ENCODE measurements at places on chromosomes 2 and 18.

DNA sequence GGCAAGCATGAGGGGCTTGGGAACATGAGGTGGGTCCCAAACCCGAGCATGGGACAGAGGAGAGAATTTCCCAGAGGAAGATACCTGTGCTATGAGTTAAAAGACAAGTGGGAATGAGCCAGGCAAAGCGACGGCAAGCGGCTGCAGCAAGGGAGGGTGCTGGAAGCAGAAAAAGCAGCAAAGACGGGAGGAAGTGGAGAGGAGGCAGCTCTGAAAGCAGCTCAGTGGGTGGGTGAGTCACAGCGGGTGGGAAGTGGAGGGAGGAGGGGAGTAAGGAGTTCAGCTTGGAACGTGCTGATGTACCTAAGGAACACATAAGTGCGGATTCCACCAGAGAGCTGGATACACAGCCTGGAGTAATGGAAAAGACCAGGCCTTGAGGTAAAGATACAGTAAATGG is 41.4 kb downstream of the THUMPD2 start:
- DNase-seq = no peak

DNA sequence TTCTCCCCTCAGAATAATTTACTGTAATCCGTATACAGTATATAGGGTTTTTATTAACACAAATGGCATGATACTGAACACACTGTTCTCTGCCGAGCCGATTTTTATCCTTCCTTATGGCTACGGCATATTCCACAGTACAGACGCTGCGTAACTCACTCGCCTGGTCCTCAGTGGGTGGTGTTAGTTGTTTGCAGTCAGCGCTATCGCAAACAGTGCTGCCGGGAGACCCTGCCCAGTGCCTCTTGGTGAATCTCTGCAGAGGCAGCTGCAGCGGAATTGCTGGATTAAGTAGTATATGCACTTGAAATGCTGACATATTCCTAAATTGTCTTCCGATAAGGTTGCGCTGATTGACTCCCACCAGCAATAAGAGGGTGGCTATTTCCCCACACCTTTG is 73.9 kb downstream of the MARCO start:
- no peak for DNase-seq

DNA sequence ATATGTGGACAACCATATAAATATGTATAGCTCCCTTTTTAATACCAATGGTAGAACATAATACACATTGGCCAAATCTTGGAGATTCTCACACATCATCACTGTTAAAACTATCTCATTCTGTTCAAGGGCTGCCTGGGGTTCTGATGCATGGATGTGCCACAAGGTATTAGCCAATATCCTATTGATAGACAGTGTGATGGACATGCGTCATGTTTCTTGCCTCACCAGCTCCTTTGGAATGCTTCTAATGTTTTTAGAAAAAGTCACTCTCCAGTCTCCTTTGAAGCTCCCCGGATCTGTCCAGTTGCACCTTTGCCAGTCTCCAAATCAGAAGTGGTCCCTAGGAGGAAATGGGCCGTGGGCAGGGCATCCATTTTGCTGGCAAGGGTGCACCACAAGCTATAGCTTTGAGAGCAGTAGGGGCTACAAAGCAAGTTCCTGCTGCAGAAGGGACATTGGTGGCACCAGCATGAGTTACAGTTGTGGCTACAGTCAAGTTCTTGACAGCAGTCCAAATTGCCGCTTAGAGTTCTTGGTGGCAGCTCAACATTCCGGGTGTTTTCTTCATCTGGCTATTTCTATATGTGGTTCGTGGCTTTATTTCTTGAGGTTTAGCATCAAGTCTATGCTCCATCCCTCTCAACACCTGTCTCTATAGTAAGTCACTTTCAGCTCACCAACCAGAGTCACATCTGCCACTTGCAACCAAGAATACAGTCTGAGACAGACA is 25.1 kb upstream of the ATRAID start:
- DNase-seq = no peak

DNA sequence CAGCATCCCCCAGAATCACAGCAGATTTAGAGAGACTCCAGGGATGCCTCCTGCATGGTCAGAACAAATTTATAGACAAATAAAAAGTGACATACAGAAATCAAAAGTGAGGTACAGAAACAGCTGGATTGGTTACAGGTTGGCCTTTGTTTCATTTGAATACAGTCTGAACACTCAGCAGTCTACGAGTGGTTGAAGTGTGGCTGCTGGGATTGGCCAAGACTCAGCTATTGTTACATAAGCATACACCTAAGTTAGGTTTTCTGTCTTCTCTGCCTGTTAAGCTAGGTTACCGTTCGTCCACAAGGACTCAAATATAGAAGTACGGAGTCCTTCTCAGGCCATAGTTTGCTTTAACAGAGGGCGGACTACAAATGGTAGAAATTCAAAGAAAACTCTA is 262.4 kb upstream of the SLC14A2 start:
- DNase-seq = no peak

DNA sequence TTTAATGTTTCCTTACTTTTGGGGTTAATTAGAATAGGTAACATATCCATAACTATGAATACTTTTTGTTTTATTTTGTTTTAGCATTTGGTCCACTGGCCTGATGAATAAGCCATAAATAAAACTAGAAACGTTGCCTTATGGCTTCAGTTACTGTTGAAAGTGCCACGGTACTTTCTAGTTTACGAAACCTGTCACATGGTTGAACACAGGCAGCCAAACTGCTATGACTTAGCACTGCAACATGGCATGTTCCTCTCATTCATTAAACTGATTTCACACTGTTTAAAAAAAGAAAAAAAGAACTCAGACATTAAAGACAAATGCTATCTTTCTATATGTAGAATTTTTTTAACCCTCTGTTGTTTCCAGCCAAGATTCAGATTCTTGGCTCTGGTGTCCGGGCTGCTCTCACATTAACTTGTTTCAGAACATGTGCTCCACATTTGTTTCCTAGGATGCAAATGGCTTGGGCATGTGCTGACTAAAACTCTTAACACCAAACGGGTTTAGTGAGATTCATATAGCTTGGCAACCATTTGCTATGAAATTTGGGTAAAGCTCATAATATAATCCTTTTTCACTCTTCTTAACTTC is 323.9 kb upstream of the RND3 start:
- DNase-seq = no peak

GRCh38 chr2:99880148-99880963 is 262.0 kb downstream of the AFF3 start:
- DNase-seq = no peak

GRCh38 chr2:232897598-232898408 is 27.7 kb downstream of the SNORC start:
- DNase-seq = peak; percentile 32

GRCh38 chr18:10284540-10285282 is 169.7 kb upstream of the APCDD1 start:
- no peak for DNase-seq

- DNase-seq = no peak
Measured at GRCh38 chr18:75003764-75004690, 204.9 kb downstream of the PTGR3 start.

GRCh38 chr2:131041402-131042147 is 51.7 kb downstream of the FAM168B start:
- DNase-seq = no peak

- no peak for DNase-seq
Measured at GRCh38 chr18:54973046-54973445, 13.8 kb upstream of the CCDC68 start.

DNA sequence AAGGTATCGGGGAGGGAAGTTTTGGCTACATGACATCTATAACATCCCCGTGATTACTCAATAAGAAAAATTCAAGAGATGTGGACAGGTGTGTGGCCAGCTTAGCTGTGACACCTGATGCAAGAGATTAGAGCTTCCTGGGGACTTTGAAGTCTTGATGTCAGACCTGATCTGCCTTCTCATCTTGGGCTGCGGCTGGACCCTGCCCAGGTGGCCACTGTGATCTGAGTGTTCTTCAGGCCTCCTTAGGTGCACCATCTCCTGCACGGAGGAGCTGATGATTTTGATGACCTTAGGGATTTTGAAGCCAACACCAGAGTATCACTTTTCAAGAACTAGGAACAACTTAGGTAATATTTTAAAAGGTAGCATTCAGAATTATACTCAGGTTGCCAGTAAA is 113.5 kb downstream of the FEZ2 start:
- no peak for DNase-seq

DNA sequence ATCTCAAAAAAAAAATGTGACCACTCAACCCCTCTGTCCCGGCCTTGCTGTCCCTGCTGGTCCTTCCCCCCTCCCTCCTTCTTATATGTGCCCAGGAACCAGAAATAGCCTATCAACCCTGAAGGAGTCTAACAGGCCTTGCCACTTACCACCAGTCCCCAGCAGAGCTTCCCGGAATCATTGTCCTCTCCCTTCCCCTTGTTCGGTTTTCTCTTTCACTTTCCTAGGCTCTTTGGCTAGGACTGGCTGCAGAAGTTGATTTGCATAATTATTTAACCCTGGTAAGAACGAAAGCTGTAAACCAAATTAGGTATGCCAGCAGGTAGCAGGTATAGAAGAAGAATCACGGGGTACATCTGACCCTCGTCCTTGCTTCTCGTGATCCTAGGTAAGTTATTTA is 72.6 kb upstream of the ZNF532 start:
- DNase-seq = no peak

GRCh38 chr2:144944546-144945220 is 424.8 kb upstream of the ZEB2 start:
- DNase-seq = no peak

DNA sequence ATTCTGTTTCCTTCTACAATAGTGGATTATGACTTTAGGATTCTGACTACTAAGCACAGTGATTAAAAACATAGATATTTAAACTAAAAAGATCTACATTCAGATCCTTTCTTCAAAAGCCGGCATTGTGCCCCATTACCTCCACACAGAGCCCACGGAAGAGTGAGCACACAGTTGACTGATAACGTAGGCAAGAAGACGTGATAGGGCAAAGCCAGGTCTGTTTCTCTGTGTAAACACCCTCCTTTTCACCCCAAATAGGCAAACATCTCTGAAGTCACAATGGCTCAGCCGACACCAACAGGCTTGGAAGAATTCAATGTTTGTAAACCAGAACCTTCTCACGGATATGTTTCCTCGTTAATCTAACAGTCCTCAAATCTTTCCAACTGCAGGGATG is 302.9 kb downstream of the CMPK2 start:
- DNase-seq = no peak

GRCh38 chr18:74522635-74523548 is 11.4 kb upstream of the CNDP1 start:
- no peak for DNase-seq

GRCh38 chr2:76569819-76570218 is 859.1 kb upstream of the GCFC2 start:
- DNase-seq = no peak

DNA sequence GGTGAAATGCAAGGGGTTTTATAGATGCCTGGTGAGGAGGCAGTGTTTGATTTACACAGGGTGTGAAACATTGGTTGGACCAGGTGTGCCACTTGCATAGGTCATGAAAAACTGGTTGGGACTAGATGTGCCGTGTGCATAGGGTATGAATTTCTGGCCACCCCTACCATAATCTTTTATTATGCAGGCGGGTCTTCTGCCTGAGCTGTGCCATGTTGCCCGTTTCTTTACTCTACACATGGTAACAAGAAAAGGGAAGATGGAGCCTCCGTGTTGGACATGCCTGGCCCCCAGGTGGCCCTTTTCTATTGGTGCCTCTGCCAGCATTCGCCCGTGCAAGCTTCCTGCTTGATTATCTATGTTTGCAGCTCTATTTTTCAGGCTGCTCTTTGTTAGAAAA is 805.4 kb downstream of the TRIB2 start:
- no peak for DNase-seq

DNA sequence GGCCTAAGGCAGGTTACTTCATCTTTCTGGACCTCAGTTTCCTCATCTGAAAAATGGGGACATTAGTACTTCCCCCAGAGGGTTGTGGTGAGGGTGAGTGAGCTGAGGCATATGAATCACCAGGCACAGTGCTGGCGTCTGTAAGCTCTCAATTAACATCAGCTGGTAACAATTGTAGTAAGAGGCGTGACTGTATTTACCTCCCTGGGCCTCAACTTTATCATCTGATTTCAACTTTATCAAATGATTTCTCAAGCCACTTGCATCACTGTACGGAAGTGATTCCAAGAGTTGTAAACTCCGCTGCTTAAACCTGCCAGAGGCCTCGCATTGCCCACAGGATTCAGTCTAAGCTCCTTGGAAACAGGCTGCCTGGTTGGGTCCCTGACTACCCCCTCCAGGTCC is 53.6 kb upstream of the PKDCC start:
- DNase-seq = no peak
